Dermis microvascular lymphatic vessel endothelial cell (primary cell): ENCODE measurements at places on chromosomes 16 and 17.

DNA sequence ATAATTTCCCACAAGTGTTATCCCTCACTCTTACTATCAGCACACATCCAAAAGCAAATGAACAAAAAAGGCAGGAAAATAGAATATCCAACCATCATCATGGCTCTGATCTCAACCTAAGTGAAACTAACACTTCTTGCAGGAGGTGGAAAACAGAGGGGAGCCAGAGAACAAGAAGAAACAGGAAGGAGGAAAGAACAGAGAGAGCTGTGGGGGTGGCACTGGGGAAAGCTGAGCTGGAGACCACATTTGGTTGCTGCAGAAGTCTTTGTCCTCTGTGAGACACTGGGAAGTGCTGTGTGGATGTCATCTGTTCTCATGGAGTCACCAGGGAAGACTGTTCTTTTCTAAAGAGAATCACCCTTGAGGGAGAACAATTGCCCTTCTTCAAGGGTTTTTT lies 34.7 kb downstream of the GRB7 start:
- DNase-seq: no peak

DNA sequence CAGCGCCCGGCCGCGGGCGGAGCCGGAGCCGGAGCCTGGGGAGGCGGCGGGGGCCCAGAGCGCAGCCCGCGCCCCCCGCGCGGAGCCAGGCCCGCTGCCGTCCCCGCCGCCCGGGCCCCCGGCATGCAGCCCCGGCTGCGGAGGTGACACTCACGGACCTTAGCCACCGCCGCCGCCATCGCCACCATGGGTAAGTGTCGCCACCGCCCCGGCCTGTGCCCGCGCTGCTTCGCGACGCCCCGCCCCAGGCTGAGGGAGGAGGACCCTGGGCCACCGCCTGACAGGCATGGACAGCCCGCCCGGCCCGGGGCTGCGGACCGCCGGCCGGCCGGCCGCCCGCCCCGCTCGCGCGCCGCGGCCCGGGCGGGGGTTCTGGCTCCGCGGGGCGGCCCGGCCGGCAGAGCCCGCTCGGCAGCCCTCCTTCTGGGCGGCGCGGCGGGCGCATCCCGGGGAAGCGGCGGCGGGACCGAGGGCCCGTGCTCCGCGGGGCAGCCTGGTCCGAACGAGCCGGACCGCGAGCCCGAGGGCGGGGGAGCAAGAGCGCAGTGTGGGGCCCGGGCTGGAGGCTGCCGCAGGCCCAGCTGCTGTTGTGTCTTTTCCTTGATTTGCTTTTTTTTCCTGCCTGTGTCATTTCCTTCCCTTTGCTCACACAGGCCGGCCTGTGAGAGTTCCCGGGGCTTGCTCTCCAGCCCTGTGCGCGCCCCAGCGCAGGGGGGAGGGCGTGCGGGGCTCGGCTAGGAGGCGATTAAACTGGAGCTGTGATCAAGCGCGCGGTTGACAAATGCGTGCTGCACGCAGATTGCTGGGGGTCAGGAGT lies 565 bp downstream of the MAP3K3 start:
- peak; percentile 85 for DNase-seq

GRCh38 chr16:65312795-65313194 lies 190.9 kb upstream of the CDH11 start:
- no peak for DNase-seq

DNA sequence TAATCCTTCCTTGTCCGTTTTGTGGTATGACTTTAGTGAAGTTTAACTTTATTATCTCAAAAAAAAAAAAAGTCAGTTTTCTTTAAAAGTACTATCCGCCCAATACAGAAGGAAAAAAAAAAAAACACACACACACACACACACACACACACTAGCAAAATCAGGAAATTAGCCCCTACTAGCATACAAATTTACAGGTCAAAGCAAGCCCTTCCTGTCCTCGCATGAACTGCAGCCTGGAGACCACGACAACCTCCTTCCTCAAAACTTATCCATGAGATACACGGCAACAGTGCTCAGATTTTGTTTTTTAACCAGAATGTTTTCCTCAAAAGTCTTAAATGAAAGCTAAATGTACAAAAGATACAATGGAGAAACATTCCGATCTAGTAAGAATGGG lies 16.2 kb downstream of the NCOR1 start:
- DNase-seq: no peak

- no peak for DNase-seq
Observed at GRCh38 chr16:16149710-16150116, 73.6 kb downstream of the ABCC6 start.

DNA sequence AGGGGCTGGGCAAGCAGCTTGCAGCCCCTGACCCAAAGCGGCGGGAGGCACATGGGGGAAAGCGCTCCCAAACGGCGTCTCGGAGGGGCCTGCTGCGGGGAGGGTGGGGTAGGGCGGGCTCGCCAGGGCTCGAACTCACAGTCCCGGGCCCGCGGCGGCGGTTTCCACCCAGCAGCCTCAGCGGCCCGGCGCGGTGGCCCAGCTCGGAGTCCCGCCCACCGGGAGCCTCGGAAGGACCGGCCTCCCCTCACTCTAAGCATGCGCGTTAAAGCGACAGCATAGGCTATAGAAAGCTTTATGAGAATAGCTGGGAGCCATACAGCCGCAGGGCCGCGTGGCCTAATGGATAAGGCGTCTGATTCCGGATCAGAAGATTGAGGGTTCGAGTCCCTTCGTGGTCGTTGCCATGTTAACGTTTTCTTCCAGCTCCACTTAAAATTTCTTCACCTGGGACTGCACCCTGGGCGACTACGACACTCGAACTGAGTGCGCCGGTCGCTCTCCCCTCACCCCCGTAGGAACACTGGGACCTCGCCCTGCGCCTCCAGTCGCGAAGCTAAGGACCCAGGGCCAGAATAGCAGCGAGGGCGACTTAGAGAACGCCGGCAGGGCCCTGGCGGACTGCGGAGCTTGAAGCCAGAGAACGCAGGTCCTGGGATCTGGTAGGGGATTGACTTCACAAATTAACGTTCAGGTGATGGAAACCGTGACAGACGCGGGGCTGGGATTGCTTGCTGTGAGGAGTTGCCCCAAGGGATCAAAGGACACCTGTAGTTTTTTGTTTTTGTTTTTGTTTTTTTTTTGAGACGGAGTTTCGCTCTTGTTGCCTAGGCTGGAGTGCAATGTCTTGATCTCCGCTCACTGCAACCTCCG lies 15.8 kb downstream of the ZNF213 start:
- DNase-seq: peak; percentile 89

DNA sequence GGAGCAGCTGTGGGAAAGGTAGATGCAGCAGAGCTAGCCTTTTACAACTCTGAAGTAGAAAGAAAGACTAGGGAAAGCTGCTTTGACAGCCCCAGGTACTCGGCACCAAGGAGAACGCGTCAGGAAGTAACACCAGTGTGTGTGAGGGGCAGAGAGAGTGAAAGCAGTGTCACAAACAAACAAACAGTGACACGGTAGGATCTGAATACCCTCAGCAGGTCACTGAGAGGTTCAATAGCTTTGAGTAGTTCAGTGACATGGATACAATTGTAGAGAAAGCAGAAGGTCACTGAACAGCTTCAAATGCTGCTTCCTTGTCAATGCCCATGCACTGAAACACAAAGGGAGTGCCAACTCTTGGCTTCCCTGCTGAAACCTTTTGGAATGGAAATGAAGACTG lies 150.3 kb upstream of the C17orf78 start:
- peak; percentile 27 for DNase-seq

- DNase-seq: no peak
Observed at GRCh38 chr17:39979016-39979670, 1.5 kb upstream of the PSMD3 start.

GRCh38 chr16:69833357-69834282 lies 71.5 kb downstream of the WWP2 start:
- DNase-seq: peak; percentile 24

- no peak for DNase-seq
Observed at GRCh38 chr16:86983621-86984020, 333.6 kb downstream of the C16orf95 start.

DNA sequence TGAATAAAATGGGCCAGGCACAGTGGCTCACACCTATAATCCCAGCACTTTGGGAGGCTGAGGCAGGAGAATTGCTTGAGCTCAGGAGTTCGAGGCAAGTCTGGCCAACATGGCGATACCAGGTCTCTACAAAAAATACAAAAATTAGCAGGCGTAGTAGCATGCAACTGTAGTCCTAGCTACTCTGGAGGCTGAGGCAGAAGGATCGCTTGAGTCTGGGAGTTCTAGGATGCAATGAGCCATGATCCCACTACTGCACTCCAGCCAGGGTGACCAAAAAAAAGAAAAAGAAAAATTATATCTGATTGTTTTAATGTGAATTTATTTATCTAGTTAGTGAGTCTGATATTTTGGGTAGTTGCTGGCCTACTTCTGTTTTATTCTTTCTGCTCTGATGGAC lies 7.0 kb downstream of the IL34 start:
- DNase-seq: no peak
